Stimulated activated CD4-positive, alpha-beta T cell treated with anti-CD3 and anti-CD28 coated beads, Interleukin-1b, Interleukin-23, amount 100 ng/mL, for 4 hours (primary cell): ENCODE measurements at places on chromosomes 12 and 14.

GRCh38 chr14:35504260-35504659 lies 29.7 kb upstream of the INSM2 start:
- no peak for DNase-seq

DNA sequence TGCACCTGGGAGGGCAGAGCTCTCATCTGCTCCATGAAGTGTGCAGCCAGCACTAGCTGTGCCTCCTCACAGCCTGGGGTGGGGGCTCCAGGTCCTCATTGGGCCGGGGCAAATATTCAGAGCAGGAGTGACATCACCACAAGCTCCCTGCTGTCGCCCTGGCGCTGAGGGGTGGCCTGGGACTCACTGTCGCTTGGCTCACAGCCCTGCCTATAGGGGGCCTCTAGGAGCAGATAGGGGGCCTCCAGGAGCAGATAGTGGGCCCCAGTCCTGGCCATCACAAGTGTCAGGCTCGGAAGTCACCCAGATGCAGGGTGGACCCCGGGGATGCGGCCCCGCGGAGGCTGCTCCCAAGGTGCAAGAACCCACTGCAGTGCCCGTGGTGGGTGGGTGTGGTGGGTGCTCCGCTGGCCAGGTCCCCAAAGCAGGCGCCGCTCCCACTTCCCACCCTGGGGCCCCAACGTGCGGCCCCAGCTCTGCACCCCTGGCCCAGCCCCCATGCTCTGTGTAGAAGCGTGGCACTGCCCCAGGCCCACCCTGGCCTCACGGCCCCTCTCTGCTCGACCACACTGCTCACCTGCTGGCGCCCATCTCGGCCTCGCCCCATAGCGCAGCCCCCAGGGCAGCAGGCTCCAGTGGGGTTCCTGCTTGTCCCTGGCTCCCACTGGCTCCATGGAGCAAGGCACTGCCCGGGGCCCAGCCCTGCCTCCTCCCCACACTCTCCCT lies 18.0 kb downstream of the SYNJ2BP start:
- no peak for DNase-seq

DNA sequence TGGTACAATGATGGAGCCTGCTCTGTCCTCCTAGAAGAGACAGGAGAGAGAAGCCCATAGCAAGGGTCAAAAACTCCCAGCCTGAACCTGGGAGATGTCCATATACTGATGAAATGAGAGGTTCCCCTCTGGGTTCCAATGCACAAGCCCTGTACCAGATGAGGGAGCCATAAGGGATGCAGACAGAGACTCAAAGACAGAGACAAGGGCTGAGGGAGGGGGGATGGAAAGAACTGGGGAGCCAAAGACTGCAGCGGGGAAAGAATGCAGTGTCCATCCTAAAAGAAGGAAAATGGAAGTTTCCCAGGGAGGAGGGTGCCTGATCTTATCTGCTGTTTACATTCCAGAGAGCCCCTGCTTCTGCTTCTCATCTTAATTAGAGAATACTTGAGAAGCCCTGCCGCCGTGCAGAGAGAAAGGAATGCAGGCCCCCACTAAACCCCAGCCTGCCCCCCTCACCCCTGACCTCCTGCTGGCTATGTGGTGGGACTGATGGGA lies 27.7 kb downstream of the KRT18 start:
- DNase-seq = no peak

- no peak for DNase-seq
Measured at GRCh38 chr14:69002069-69002468, 23.0 kb upstream of the ACTN1 start.

DNA sequence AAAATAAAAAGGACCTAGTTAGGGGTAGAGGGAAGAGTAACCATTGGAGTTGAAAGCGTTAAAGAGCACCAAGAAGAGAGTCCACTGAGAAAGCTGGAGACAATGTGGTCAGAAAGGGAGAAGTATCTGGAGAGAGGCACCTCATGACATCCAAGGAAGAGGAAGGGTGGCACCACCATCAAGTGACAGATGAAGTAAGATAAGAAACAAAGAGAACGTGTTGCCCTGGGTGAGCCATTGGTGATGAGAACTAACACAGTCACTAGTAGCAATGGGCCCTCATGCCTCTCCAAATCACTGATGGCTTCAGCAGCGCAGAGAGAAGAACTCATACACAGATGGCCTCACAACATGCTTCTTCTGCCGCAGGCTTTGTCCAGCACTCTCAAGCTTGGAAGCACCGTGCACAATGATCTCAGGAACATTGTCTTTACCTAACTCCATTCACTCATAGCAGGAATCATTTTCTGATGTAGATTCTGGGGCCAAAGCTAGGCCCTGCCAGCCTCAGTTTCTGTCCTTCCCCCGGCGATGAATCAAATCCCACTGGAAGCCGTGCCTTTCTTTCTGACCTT lies 252.9 kb downstream of the DPF3 start:
- DNase-seq = no peak

GRCh38 chr12:118357257-118358007 lies 15.3 kb downstream of the TAOK3 start:
- no peak for DNase-seq

- no peak for DNase-seq
Measured at GRCh38 chr12:26906704-26907103, 31.1 kb downstream of the INTS13 start.

DNA sequence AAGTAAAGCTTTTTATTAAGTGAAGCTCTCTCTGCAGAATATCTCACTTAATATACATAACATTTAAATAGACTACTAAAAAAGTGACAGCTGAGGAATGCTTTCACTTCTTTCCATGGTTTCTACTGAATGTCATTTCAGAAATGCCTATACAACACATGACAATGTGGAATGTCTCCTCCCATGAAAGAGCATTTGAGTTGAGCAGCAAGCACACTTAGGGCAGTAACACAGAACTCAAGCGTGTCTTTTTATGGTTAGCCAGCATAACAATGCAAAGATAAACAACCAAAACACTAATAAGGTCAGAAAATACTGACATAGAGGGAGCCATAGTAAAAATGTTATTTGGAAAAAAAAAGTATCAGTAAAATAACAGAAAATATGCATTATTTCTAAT lies 9.4 kb downstream of the PPP1R12A start:
- DNase-seq = no peak

DNA sequence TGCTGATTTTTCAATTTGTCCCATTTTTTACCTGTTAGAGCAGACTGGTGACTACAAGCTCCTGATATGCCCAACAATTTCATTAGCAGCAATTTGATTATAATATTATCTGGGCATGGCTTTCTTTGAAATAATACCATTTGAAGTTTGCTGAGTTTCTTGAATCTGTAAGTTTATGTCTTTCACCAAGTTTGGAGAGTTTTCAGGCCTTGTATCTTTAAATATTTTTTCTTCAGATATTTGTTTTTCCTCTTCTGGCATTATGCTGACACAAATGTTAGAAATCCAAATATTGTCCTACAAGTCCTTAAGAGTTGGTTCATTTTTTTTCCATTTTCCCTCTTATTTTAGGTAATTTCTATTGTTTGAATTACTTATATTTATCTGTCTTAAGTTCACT lies 30.4 kb downstream of the SLC2A13 start:
- DNase-seq = no peak

DNA sequence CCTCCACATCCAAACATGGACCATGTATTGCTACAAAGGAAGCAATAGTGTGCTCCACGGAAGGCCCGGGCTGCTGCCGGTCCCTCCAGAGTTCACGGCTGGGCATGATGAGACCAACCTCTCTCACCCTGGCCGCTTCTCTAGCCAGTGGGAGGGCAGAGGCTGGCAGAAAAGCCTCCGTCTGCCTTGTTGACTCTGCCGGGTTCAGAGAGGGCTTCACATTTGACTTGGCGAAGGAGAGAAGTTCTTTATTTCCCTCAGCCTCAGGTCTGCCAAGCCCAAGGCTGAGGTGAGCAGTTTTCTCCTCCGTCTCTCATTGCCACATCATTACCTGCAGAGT lies 230.0 kb downstream of the ZFP36L1 start:
- DNase-seq = no peak

DNA sequence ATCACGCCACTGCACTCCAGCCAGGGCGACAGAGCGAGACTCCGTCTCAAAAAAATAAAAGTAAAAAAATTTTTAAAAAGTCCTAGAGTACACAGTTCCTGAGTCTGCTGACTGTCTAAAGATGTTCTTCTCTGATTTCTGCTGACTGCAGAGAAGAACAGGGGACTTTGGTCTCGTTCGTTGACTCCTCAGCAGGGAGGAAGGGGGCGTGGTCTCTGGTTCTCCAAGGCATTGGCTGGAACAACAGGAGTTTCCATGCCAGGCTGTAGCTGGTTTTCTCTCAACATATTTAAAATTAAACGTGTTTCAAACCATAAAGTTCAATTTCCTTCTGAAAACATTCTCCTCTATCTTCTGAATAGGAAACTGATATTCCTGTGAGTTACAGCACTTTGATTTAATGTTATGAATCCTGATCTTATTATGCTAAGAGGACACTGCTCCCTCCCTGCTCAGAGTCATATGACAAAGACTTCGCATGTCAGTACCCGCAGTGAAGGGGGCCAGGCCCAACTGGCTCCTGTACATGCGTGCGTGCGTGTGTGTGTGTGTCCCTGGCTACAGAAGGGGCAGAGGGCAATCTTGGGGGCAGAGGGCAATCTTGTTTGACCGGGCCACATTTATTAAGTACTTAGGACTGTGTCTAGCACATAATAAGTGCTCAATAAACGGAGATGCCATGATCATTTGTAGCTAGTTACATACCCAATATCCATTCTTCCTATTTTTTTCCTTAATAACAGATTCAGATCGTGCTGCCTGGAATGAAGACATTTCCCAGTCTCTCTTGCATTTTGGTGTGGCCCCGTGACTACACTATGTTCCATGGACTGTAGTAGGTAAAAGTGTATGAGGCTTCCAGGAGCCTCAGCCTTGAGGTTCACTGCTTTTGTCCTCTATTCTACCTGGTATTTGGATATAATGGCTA lies 16.5 kb upstream of the HNF1A start:
- no peak for DNase-seq

DNA sequence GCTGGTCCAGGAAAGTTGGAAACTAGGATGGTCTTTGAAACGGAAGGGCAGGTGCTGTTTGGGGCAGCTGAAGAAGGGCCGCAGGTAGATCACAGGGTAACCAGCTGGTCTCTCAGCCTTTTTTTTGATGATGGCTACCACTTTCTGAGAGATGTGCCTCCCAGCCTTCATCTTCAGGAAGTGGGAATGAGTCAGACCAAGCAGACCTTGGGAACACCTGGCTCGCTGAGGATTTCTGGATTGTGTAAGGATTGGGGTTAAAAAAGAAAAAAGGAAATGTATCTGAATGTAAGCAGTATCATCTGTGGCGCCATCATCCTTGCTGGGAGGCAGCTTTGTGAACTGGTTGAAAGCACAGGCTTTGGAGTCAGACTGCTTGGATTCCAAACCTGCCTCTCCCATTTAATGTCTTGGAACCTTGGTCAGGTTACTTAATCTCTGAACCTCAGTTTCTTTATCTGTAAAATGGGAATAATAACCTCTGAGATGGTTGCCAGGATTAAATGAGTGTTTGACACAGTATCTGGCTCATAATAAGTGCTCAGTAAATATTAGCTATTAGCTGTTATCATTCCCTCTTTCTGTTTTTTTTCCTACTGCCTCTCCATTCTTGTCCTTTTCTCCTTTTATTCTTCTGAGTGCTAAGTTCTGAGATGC lies 1.7 kb downstream of the PRPF40B start:
- DNase-seq = no peak
